ENCODE measurements at places on chromosomes 7 and 10.

DNA sequence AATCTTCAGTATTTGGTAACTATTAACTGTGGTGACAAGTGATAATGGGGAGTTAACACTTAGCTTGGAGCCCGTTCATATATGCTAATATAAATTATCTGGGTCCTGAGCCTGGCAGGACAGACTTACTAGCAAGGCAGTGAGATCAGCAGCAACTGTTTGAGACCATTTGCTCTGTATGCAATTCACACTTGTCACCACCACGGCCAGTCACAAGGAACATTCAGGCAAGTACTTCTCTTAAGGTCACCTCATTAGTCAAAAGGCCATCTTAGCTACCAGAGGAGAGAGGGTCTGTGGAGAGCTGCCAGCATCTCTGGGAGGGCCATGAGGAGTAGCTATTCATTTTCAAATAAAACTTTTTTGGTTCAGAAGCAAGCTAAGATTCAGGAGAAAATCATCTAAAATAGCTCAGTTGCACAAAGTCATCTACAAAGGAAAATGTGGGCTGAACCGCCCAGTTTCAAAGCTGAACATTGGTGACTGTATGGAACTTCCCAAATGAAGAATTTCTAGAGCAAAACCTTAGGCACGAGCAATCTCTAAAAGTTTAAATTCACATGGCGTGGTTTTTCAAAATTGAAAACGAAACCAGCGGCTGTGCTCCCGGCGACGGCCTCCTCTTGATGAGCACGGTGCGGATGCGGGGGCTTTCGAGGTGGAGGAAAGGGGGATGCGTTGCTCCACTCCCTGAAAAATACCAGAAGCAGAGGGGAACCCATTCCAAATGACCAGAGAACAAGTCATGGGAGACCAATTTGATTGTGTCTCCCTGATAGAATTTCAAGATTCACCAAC lies 233.5 kb upstream of the MGMT start:
- DNase-seq: no peak

- DNase-seq: no peak
Measured at GRCh38 chr7:138492423-138492822, 32.4 kb downstream of the TRIM24 start.

GRCh38 chr7:137877027-137877675 lies 30.4 kb upstream of the DGKI start:
- DNase-seq: no peak

DNA sequence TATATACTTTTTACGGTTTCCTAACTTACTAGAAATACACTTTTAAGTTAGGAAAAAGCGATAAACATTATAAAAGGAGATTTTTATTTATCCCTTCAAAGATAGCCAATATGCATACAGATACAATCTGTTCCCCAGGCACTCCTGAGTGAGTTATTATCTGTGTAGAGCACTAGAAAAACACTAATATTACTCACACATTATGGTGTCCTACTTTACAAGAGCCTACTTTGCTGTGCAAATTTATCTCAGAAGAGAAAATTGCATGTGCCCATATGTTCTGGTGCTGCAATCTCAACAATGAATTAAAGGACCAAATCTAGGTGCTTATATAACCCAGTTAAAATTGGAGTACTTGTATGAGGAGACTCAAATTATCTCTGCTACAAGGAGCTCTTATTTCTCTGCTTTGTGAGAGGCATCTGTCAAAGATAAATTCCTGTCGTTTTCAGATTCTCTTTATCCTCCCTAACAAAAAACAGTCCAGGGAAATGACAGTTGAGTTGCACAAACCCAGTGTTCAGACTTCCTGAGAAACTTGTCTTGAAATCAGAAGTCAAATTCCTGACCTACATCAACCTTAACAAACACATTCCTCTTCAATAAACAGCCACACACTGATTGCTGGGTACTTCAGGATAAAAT lies 28.9 kb downstream of the CPA1 start:
- no peak for DNase-seq

GRCh38 chr7:49060743-49061142 lies 136.4 kb downstream of the CDC14C start:
- DNase-seq: no peak

- DNase-seq: no peak
Measured at GRCh38 chr10:11214407-11214806, 196.7 kb downstream of the CELF2 start.

DNA sequence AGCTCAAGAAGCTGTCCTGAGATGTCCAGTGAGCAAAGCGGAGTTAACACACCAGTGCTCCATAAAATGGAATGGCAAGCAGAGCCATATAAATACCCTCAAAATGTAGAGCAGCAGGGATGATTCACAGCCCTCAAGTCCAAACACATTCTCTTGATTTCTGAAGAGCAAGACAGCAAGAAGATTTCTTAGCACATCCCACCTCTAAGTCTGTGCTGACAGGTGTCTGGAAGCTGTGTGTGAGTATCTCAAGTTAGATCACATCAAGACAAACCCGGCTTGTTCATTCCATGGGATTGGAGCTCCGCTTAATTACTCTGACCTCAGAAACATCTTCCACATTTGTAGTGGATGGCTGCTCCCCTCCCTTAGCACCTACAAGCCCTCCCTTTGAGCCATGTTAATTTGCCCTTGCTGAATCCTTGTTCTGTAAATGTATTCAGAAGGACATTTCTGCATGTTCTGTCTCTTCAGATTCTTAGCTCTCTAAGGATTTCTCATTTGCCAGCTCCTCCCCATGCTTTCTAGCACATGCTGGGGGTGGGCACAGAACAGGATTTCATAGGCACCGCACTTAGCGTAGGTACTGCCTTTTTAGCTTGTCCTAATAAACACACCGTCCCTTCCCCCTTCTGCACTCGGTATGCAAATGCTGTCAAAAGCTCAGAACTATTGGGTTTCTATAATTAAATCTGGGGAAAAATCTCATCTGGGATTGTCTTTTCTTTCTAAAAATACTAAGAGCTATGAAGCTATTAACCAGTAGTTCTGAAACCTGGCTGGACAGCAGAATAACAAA lies 112.7 kb downstream of the CPXM2 start:
- DNase-seq: no peak

DNA sequence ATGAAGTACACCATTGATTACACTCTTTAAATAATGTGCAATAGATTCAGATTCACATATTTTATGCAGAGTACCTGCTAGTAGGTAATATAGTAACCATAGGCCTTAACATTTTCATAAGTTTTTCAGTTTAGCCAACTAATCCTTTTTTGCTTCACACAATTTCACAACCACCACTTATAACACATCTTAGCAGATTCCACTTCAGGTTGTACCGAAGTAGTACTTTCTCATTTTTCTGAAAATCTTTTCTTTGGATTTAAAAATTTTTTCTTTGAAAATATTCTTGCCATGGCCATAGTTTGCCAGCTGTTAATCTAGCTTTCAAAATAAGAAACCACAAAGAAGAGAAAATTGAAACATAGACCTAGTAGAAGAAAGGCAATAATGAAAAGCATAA lies 203.1 kb downstream of the MGMT start:
- DNase-seq: no peak

GRCh38 chr10:103543617-103544525 lies 50.4 kb downstream of the NEURL1 start:
- no peak for DNase-seq

DNA sequence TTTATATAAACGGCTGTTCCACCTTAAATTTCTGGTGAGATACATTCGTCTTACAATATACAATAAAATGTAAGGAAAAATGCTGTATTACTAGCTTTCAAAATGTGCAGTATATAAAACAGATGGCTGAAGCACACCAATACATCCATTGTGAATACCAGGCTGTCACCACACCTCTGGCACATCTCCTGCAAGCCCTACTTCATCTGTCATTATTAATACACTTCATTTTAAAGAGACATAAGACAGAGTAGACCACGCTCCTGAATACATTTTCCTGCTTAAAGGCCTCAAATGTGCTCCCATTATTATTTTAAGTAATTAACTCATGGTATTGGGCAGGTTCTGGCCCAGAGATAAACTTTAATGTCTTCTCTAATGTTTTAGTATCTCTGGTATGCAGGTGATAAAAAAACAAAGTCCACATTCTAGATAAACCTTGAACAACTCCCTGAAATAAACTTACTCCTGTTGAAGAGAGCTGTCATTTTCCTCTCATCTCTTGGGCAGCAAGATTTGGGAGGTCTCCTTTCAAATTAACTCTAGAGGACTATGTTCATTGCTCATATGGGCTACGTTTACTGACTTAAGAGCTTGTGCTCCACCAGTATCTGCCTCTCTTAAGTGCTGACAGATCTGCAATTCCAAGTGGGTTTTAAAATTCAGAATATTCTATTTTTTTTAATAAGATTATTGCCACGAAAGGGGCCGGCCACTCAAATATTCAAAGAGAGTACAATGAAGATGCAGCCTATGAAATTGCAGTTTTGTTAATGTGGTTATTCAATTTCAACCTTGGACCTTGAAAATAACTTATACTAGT lies 396.5 kb upstream of the SEMA3D start:
- no peak for DNase-seq

DNA sequence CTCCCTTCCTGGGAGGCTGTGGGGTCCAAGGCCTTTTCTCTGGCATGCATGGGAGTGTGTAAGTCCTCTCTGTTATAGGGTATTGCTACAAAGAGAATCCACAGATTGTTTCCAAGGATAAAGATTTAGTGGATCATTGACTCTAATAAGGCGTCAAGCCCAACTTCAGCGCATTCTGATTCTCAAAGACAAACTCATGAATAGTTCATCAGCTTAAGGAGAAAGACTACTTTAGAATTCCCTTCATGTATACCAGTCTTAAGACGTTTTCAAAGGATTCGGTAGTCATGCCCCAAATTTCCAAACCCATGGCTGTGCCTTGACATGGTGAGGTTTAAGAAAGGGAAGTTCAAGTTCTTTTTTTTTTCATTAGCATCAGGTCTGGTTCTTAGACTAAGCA lies 46.6 kb upstream of the ABLIM1 start:
- no peak for DNase-seq

DNA sequence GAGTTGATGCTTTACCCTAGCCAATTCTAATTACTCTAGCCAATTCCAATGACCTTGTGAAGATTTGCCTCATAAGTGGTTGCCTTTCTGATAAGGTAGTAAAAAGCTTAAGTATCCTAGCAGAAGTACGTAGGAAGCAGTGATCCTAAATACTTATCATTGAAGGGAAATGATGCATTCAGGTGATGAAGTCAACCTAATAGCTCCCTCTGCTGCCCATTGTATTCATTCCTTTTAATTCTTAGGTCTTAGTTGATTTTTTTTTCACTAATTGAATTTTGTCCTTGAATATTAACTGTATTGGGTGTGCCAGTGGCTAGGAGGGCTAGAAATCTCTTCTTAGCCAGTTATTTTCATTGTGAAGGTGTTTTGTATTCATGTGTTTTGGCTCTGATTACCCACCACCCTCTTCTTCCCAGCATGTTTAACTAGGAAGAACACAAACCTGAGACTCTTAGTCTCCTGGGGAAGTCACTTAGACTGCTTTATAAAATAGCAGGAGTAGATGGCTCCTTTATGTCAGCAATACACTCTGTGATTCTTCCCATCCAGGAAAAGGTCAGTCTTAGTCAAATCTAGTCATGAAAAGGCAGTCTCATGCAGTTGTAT lies 46.3 kb downstream of the PLEKHA8 start:
- no peak for DNase-seq

DNA sequence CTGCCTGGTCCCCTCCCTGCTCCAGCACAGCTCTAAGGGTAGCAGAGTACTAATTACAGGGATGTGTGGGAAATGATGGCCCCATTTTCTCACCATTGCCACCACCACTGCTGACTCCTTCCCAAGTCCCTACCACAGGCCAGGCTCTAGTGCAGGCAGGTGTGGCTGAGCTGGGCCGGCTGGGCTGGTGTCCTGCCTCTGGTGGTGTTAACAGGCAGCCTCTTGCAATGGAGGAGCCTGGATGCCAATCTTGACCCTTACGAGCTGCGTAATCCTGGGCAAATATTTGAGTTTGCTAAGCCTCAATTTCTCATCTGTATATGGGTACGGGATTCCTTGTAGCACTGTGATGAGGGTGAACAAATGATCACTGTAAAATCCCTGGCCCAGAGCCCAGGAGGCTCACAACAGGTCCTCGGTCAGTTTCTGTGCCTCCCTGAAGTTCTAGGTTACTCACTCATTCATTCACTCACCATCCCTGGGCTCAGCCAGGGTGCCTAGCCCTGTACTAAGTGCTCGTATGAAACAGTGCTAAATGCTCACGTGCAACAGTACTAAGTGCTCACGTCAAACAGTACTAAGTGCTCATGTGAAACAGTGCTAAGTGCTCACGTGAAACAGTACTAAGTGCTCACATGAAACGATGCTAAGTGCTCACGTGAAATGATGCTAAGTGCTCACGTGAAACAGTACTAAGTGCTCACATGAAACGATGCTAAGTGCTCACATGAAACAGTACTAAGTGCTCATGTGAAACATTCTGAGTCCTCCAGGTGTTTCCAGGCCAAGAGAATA lies 2.3 kb upstream of the FZD9 start:
- DNase-seq: no peak

- DNase-seq: no peak
Measured at GRCh38 chr7:109256762-109257560, 687.3 kb downstream of the DNAJB9 start.

DNA sequence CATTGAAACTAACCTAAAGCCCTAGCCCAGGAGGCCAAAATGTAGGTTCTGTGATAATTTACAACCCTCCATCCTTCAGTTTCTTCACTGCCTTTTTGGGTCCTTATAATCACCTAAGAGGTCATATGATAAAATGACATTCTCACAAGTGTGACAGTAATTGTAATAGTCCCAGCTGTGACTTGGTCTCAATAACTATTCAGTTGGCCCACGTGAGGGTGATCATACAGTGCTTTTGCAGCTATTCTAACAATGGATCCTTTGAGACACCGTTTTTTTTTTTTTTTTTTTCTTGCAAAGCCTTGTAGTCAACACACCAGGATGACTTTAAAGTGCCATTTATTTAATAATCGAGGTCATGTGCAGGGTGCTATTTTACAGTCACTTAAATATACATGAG lies 760.0 kb downstream of the PHTF2 start:
- no peak for DNase-seq

GRCh38 chr7:22545529-22545928 lies 45.5 kb upstream of the STEAP1B start:
- DNase-seq: no peak

GRCh38 chr7:151595702-151596350 lies 76.1 kb upstream of the RHEB start:
- DNase-seq: no peak

DNA sequence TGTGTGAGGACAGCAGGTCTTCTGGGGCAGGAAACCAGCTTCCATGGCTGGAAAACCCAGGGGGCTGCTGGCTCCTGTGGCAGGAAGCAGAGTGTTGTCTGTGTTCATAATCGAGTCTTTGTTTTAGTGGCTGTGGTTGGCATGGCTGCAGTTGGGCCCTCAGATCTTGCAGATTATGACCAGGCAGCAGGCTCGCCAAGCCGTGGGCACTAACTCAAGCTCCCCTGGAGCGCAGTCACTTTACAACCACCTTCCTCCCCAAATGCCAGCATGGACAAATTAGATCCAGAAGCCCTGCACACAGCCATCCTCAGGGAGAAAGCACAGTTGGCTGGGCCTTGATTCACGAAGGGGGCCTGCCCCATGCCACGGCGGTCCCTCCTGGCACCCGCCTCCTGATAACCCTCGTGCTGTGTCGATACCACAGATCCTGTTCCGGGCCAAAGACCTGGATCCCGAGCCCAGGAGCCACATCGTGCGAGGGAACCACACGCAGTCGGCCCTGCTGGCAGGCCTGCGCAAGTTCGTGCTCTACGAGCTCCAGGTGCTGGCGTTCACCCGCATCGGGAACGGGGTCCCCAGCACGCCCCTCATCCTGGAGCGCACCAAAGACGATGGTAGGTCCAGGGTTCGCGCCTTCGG lies 552.5 kb upstream of the FOXK1 start:
- DNase-seq: no peak

All from keratinocyte (primary cell).